ENCODE measurements at places on chromosomes 5 and 9.

DNA sequence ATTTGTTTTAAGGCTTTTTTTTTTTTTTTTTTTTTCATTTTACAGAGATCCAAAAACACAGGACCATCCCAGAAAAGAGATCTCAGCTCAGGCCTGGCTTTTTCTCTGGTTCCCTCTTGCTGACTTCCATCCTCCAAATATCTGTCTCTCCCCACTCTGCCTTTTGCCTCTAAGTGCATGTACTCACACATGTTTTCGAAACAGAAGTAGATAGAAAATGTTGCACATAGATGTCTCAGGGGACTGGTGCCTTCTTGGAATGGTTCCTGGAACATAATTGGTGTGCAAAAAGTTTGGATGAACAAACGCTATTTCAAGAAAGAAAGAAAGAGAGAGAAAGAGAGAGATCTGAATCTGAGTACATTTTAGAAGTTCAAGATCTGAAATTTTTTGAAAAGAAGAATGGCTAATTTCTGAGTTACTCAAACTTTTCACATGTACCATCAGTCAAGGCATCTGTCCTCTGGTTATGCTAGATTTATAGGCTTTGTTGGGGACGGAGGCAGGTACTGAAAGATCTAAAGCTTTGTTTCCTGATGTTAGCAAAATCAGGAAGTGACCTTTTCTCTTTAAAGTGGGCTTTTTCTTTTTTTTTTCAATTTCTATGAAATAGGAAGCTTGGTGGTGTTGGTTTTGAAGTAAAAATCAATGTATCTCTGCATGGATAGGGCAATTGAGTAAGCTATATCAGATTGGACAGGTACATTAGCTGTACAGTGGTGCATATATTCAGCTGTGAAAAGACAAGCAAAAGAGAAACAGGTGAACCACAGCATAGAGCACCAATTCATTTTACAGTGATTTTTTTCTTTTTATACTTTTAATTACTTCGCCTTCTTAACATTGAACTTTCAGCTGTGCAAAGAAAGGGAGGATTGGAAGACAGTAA lies 8.5 kb upstream of the TNFSF8 start:
- H3K4me1 ChIP-seq = peaks cover 18% of the 10 kb centered on the region
- DNase-seq = no peak
- H3K27me3 ChIP-seq = no peaks in the 10 kb centered on the region
- H3K27ac ChIP-seq = peak overlapping the region; percentile 9
- no peaks in the 10 kb centered on the region for H3K36me3 ChIP-seq

GRCh38 chr5:93677359-93677891 lies 64.0 kb downstream of the POU5F2 start:
- H3K4me1 ChIP-seq = no peaks in the 10 kb centered on the region
- no peaks in the 10 kb centered on the region for H3K27me3 ChIP-seq
- no peak for DNase-seq
- H3K4me3 ChIP-seq = no peak overlapping the region

GRCh38 chr9:136016572-136017288 lies 55.6 kb upstream of the UBAC1 start:
- no peaks in the 10 kb centered on the region for H3K36me3 ChIP-seq
- H3K27ac ChIP-seq = no peak overlapping the region
- H3K4me3 ChIP-seq = no peak overlapping the region
- no peaks in the 10 kb centered on the region for H3K27me3 ChIP-seq

DNA sequence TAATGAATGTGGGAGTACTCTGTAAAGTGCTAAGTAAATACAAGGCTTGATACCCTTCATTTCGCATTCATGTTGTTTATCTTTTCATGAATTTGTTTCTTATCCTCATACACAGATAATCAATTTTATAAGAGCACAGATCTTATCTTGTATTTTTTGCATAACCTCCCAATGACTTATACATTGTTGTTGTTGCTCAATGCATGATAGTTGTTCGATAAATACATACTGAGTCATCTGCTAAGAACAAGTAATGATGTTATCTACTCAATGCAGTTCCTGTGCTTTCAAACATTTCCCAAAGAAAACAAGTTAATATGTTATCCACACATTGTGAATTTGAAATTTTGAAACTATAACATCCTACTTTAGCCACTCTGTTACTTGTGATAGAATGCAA lies 60.7 kb downstream of the TAF11L14 start:
- no peaks in the 10 kb centered on the region for H3K27me3 ChIP-seq
- no peak overlapping the region for H3K27ac ChIP-seq

DNA sequence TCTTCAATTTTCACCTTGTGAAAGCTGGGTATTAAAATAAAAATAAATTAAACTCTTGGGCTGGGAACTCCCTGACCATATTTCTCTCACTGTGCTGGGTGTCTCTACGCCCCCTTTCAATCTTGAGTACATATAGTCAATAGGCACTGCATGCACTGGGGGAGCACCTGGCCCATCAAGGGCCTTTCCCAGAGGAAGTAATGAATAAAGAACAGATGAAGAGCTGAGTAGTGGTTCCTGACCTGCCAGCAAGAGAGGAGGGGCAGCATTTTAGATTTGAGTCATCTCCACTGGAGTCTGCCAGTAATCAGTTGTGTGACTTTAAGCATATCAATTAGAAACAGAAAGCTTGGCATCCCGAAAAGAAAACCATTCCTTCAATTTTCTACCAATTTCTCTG lies 6.2 kb downstream of the MAPKAP1 start:
- peaks cover 83% of the 10 kb centered on the region for H3K4me1 ChIP-seq
- peak; percentile 58 for DNase-seq
- peak overlapping the region; percentile 43 for H3K4me3 ChIP-seq
- peaks cover 40% of the 10 kb centered on the region for H3K36me3 ChIP-seq
- no peaks in the 10 kb centered on the region for H3K27me3 ChIP-seq

GRCh38 chr5:3609120-3609681 lies 13.6 kb downstream of the IRX1 start:
- H3K4me1 ChIP-seq = no peaks in the 10 kb centered on the region
- H3K27me3 ChIP-seq = peaks cover 34% of the 10 kb centered on the region
- H3K4me3 ChIP-seq = no peak overlapping the region
- no peak overlapping the region for H3K27ac ChIP-seq

DNA sequence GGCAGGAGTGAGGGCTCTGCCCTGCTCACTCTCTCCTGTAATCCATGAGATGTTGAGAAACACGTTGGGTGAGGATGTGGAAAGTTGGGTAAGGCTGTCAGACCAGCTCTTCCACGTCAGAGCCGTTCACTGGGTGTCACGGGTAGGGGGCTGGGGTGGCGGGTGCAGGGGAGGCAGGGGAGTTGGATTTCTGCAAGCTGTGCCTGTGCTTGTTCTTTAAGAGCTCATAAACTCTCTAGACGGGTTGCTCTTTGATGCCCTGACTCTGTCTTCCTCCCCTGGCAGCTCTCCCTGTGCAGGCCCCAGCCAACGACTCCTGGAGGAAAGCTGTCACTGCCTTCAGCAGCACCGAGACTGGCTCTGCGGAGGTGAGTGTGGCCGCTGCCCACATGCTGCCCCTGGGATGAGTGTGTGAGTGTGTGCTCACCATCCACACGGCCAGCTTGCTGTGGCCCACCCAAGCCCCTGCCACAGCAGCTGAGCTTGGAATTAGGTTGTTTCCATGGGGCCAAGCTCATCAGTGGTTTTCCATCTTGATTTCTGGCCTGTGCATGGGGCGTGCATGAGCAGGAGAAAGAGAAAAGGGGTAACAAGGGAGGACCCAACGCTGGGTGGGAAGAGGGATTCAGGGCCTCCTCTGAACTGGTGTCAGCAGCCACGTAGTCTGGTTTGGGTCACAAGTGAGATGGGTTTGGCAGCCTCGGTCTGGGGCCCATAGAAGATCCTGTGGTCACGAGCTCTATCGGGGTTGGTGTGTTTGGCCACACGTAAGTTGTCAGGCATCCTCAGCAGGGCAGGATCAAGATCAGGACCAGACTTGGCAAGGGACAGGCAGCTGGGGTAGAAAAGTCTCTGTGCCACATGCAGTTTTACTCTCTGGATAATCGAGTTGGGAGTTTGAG lies 21.0 kb upstream of the POMT1 start:
- H3K4me1 ChIP-seq = no peaks in the 10 kb centered on the region
- no peaks in the 10 kb centered on the region for H3K27me3 ChIP-seq
- DNase-seq = no peak
- no peak overlapping the region for H3K27ac ChIP-seq

DNA sequence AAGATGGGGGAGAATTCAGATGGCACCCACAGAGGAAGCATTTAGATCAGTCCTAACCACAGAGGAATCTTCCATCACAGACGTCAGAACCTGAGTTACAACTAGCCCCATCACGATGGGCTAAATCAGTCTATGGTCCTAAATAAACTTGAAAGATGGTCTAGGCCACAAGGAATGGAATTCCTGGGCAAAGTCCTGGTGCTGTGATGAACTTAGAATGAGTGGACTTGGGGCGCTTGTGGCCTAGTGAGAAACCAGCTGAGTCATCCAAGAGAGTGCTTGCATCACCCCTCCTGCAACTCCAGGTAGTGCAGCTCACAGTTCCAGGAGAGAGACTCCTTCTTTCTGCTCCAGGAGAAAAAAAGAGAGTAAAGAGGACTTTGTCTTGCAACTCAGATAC lies 722.9 kb upstream of the RGMB start:
- H3K27me3 ChIP-seq = peaks cover 2% of the 10 kb centered on the region
- H3K4me3 ChIP-seq = no peak overlapping the region

DNA sequence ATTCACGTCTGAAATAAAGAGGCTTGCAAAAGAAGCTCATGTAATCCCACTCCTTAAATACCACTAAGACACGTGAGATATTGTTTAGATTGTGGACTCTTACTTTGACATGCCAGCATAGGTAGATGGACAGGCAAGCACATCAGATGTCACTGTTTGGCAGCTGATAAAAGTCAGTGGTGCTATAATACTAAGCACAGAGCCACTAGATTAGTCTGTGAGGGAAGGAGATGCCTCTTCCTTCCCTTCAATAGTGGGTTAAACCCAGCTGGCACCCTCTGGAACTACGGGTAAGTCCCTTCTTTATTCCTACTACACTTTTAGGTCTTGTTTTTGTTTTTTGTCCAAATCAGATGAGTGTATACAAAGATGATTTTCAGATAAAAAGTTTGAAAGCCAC lies at the start of gene MYOT:
Gene MYOT (plus strand): TSS at position 197 of the 400 bp plus-strand sequence. CDS start 2,792 bp downstream, outside the sequence.
- H3K27ac ChIP-seq = no peak within 1 kb of the TSS
- peaks cover 2% of the 10 kb centered on the region for H3K36me3 ChIP-seq
- no peak within 1 kb of the TSS for H3K4me3 ChIP-seq
- H3K27me3 ChIP-seq = no peaks in the 10 kb centered on the region
- H3K4me1 ChIP-seq = no peaks in the 10 kb centered on the region

DNA sequence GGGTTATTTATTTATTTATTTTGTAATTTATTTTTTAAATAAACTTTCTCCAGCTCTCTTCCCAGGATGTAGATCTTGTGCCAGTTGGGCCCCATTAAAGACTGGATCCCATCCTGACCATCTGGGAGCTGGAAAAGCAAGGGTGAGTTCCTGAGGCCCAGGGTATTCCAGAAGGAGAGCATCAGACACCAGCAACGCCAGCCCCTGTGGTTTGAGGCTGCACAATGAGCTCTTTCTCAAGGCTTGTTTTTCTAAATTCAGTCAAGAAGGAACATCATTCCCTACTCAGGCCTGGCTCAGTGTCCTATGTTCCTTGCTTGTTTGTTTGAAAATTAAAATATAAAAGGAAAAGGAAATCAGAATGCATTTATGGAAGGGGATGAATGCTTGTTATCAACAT lies 313.3 kb downstream of the EBF1 start:
- H3K36me3 ChIP-seq = no peaks in the 10 kb centered on the region
- H3K4me1 ChIP-seq = peaks cover 2% of the 10 kb centered on the region
- H3K4me3 ChIP-seq = no peak overlapping the region
- DNase-seq = no peak
- no peak overlapping the region for H3K27ac ChIP-seq
- peaks cover 4% of the 10 kb centered on the region for H3K27me3 ChIP-seq

DNA sequence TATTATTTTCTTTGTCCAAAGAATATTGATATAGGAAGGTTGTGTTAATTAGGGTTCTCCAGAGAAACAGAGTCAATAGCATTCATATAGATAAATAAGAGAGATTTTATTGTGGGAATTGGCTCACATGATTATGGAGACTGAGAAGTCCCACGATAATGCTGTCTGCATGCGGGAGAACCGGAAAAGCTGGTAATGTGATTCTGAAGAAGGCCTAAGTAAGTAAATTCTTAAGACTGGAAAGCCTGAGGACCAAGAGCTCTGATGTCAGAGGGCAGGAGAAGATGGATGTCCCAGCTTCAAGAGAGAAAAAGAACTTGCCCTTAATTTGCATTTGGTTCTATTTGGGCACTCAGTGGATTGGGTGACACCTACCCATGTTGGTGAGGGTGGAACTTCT lies 307.4 kb upstream of the C9orf72 start:
- no peaks in the 10 kb centered on the region for H3K4me1 ChIP-seq
- DNase-seq = no peak
- H3K27ac ChIP-seq = no peak overlapping the region
- no peak overlapping the region for H3K4me3 ChIP-seq
- H3K27me3 ChIP-seq = peaks cover 2% of the 10 kb centered on the region

- no peak for DNase-seq
- no peak overlapping the region for H3K4me3 ChIP-seq
- no peaks in the 10 kb centered on the region for H3K36me3 ChIP-seq
These were observed 47.4 kb downstream of the LMX1B start for GRCh38 chr9:126661122-126661520.

GRCh38 chr9:68619636-68620035 lies 79.0 kb upstream of the TMEM252 start:
- no peak for DNase-seq
- no peak overlapping the region for H3K4me3 ChIP-seq
- peaks cover 3% of the 10 kb centered on the region for H3K27me3 ChIP-seq
- H3K27ac ChIP-seq = no peak overlapping the region
- H3K36me3 ChIP-seq = no peaks in the 10 kb centered on the region
- no peaks in the 10 kb centered on the region for H3K4me1 ChIP-seq

DNA sequence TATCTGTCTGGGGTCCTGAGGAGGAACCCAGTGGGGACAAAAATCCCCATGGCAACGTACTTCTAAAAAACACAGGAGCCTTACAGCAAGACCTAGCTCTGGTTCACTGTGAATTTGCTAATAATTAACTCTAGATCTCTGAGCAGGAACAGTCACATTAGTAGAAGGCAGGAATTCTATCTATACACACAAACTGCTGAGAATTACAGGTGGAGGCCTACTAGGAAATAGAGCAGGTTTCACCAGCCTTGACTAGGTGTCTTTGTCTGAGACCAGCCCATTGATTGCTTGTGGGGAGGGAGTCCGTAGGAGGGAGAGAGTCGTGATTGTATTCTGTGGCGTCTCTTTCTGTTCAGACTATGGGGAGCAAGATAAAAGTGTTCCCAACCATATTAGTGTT lies 44.8 kb downstream of the PRLR start:
- H3K4me1 ChIP-seq = no peaks in the 10 kb centered on the region
- peaks cover 1% of the 10 kb centered on the region for H3K27me3 ChIP-seq
- no peaks in the 10 kb centered on the region for H3K36me3 ChIP-seq
- no peak overlapping the region for H3K4me3 ChIP-seq
- H3K27ac ChIP-seq = no peak overlapping the region
- no peak for DNase-seq

GRCh38 chr9:127979333-127980059 lies 1.3 kb downstream of the EEIG1 start:
- no peaks in the 10 kb centered on the region for H3K36me3 ChIP-seq
- H3K4me1 ChIP-seq = peaks cover 74% of the 10 kb centered on the region
- H3K4me3 ChIP-seq = peak overlapping the region; percentile 91
- H3K27ac ChIP-seq = peak overlapping the region; percentile 88
- H3K27me3 ChIP-seq = no peaks in the 10 kb centered on the region

GRCh38 chr9:111839387-111839786 lies 44.6 kb upstream of the SHOC1 start:
- H3K27me3 ChIP-seq = peaks cover 10% of the 10 kb centered on the region
- no peak for DNase-seq
- H3K4me1 ChIP-seq = peaks cover 4% of the 10 kb centered on the region
- H3K36me3 ChIP-seq = no peaks in the 10 kb centered on the region

All from activated naive CD8-positive, alpha-beta T cell treated with anti-CD3 and anti-CD28 coated beads, Interleukin-2, amount 50 U/mL, for 24 hours (primary cell).